ENCODE measurements at places on chromosomes 2 and 18.

DNA sequence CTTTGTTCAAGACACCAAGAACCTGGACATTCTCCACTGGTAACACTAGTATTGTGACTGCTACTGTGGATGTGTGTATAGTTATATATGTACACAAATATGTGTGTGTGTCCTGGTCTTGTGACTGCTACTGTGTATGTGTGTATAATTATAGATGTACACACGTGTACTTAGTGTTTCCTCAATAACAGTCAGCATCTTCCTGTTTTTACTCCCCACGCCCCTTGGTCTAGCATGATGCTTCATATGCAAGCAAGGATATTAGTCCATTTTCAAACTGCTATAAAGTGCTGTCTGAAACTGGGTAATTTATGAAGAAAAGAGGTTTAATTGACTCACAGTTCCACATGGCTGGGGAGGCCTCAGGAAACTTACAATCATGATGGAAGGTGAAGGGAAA, 802.7 kb downstream of the RNF144A start:
- DNase-seq = no peak

GRCh38 chr2:123164216-123164615, 860.9 kb upstream of the CNTNAP5 start:
- DNase-seq = no peak

DNA sequence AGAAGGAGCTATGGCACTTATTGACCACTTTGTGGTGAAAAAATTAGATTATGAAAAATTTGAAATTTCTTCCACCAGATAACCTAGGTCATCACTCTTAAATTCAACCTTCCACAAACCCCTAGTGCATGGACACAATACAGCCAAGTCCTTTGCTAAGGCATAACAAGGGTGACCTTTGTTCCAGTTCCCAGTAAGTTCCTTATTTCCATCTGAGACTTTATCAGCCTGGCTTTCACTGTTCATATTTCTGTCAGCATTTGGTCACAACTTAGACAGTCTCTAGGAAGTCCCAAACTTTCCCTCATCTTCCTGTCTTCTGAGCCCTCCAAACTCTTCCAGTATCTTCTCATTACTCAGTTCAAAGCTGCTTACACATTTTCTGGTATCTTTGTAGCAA, 132.5 kb downstream of the TRABD2A start:
- no peak for DNase-seq

DNA sequence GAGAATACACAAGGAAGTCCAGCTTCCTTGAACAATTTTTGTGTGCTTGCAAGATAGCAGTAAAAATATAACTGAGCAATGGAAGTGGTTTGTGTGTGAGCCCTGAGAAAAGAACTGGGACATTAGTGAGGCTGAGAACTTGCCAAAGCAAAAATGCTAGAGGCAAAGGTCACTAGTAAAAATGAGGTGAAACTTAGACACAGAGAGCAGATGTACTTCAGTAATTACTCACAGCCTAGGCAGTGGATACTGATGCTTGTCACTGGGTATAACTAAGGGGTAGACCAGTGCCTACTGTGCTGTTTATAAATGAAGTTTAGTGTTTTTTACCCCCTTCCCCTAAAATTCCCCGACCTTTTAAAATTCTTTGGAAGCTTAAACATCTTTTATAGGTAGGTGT, 450.1 kb downstream of the LPIN1 start:
- DNase-seq = no peak

- no peak for DNase-seq
Measured at GRCh38 chr2:50584185-50584584, 447.7 kb downstream of the NRXN1 start.

DNA sequence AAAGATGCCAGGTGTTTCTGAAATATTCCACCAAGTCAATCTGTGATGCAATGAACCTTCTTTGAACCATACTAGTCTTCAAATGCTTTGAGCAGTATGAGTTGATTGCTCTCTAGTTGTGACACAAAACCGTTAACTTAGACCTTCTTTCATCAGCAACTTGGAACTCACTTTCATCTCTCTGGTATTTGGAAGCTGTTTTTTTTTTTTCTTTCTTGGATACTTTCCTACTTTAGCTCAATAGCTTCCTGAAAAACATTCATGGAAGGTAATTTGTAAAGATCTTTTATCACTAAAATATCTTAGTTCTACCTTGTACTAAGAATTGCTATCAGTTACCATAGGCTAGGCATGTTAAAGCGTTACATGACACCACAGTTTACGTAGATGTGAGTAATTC, 1071.9 kb upstream of the CHAC2 start:
- DNase-seq = no peak

- DNase-seq = no peak
Measured at GRCh38 chr2:9276901-9277451, 70.4 kb downstream of the ASAP2 start.

- no peak for DNase-seq
Measured at GRCh38 chr2:151655663-151656398, 78.4 kb downstream of the NEB start.

DNA sequence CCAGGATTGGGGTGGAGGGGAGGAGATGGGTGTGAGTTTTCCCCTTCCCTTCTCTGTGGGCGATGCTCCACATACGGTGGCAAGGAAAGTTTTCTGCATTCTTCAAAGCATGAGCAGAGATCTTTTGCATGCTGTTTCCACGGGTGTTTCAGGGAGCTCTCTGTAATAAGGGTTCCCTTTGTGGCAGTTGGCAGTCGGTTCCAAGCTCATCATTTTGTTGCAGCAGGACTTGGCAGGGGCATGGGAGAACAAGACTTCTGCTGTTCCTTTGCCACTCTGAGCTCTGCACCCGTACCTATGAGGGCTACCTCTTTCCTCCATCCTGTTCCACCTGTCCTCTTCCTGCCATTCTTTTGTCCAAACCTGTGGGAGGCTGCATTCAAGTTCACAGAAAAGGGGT, 71.3 kb upstream of the SPRED2 start:
- no peak for DNase-seq

GRCh38 chr18:48392268-48392667, 16.9 kb downstream of the ZBTB7C start:
- DNase-seq = no peak

DNA sequence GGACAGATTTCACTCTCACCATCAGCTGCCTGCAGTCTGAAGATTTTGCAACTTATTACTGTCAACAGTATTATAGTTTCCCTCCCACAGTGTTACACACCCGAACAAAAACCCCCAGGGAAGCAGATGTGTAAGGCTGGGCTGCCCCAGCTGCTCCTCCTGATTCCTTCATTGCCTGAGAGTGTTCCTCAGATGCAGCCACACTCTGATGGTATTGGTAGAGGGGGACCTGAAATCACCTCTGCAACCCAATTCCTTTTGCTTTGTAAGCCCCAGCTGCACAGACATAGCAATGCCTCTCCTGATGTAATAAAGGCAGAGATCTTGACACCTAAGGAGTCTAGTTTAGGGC, 1529.8 kb downstream of the RPIA start:
- no peak for DNase-seq

DNA sequence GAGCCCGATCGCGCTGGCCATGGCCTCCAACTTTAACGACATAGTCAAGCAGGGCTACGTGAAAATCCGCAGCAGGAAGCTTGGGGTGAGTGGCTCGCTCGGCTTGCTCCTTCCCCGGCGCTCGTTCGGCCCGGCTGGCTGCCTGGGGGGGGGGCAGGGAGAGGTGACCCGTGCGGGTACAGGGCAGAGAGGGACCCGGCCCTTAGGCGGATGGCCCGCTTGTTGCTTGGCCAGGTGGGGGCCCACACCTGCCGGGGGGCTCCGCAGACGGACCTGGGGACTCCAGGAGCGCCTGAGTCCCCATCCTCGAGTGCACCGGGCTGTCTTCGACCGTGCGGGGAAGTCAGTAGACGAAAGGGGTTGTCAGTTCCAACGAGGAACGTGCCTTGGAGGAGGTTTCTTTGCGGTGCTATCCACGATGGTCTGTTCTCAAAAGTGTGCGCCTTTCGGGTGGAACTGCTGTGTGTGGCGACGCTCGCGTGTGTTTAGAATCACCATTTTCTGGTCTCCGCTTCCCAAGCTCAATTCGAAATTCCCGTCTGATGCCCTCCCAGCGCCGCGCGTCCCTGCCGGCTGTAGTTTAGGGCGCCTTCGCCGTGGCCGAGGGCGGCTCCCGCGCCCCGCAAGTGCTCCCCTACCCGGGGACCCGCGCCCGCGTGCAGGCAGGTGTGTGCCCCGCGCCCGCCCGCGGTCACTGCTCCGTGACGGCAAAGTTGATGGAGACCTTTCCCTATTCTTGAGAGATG, 711 bp downstream of the DOK6 start:
- DNase-seq = no peak

DNA sequence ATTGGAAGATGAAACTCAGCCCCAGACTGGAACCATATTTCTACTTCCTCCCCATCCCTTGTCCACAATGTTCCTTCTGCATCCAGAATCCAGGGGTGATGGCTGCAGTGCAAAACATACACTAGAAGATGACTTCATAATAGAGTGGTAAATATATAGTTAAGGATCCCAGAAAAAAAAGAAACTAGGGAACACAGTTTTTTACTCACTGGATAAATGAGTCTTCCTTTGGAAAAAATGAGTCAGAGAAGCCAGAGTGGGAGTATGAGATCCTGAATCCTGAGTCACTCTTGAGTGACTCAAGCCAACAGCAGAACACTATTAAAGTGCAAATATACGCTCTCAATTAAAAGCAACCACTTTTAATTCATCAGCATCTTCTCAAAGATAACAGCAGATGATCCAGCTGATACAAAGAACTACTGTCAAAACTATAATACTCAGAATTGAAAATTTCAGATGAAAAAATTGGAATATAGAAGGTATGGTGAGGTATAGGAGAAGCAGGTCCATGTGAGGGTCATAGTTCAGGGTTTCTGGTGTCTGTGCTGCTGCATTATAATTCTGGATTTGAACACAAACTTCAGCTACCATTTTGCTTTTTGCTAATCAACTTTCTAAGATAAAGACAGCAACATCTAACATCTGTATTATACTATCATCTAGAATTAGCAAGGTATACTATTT, 987.2 kb upstream of the CDH2 start:
- no peak for DNase-seq

GRCh38 chr18:33538418-33539042, 39.5 kb upstream of the ASXL3 start:
- DNase-seq = no peak

DNA sequence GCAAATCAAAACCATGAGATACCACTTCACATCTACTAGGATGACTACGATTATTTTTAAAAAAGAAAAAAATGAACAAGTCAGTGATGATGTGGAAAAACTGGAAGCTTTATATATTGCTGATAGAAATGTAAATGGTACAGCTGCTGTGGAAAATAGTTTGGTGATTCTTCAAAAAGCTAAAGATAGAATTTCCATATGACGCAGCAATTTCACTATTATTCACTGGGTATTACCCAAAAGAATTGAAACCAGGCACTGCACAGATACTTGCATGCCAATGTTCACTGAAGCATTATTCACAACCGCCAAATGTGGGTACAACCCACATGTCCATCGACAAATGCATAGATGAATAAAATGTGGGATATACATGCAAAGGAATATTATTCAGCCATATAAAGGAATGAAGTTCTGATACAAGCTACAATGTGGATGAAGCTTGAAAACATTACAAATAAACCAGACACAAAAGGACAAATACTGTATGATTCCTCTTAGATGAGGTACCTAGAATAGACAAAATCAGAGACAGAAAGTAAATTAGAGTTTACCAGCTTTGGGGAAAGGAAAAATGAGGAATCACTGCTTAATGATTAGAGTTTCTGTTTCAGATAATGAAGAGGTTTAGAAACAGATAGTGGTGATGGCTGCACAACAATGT, 11.1 kb downstream of the RTTN start:
- no peak for DNase-seq

GRCh38 chr2:45629971-45630370, 18.9 kb upstream of the SRBD1 start:
- no peak for DNase-seq

DNA sequence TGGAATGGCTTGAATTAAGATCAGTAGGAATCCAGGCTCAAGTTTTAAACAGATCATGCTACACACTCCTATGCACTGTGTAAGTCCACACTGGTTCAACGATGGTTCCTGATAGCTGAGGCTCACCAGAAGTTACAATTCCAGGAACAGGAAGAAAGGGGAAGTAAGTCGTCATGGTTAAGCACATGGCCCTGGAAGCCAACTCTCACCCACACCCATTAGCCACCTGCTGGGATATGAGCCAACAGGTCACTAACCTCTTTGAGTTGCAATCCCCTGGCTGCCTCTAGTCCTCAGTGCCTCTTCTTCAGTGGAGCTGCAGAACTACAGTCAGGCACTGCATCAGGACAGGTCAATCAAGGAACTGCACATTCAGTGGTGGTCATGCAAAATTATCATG, 133.5 kb downstream of the TMEM182 start:
- DNase-seq = no peak

DNA sequence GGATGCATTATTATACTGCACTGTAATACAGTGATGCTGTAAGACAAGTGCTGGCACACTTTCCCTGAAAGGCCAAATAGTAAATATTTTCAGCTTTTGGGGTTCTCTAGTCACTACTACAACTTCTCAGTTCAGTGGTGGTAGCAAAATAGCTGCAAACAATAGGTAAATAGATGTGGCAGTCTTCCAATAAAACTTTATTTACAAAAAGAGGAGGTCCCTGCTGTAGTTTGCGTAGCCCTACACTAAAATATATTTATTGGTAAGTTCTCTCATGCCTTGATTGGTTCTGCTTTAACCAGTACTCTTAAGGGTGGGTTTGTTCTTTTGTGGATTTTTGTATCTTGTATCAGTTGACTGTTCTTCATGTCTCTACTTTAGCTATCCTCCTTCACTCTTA, 7.8 kb downstream of the GLS start:
- no peak for DNase-seq

GRCh38 chr18:38256366-38256765, 690.8 kb upstream of the CELF4 start:
- no peak for DNase-seq

DNA sequence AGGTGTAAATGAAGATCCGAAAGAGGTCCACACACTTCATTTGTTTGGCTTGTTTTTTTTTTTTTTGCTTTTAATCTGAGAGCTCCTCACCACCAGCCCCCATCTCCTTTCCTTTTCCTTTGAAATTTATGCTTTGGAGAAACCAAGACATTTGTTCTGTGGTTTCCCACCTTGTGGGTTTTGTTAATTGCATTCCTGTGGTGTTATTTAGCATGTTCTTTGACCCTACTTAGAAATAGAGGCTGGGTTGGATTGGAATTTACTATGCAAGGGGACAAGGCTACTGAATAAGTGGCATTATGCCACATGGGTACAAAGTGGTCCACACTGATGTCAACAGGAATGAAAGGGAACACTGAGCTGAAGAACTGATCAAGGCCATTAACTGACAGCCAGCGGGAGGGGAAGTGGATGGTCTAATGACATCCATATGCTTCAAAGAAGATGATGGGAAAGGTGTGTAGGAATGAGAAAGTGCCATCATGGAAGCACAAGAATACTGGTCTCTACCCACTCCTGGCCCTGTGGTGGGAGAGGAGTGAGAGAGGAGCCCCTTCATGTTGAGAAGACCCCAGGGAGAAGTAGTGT, 8.9 kb downstream of the CCL20 start:
- no peak for DNase-seq

GRCh38 chr2:99469394-99469793, 20.4 kb downstream of the REV1 start:
- DNase-seq = no peak

Measured in stimulated activated CD8-positive, alpha-beta memory T cell treated with anti-CD3 and anti-CD28 coated beads, Interleukin-4, amount 100 ng/mL, for 1 hour (primary cell).